AG04450 (cell line): ENCODE measurements at places on chromosomes 5 and 9.

- no peak for DNase-seq
Measured at GRCh38 chr5:166909926-166910325, 1381.5 kb upstream of the WWC1 start.

DNA sequence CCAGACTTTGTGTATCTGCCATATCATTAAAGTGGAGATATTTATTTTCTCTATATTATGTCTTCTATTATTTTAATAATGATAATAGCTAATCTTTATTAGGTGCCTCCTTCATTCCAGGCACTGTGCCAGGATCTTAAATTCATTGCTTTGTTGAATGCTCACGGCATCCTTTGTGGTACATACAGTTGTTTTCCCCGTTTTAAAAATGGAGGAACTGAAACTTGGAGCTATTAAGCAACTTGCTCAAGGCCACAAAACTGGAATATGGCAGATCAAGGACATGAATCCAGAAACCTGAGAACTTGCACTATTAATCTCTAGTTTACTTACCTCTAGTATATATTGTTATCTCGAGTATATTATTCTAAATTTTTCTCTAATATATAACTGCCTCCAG lies 41.5 kb upstream of the PPP3R2 start:
- DNase-seq = no peak

DNA sequence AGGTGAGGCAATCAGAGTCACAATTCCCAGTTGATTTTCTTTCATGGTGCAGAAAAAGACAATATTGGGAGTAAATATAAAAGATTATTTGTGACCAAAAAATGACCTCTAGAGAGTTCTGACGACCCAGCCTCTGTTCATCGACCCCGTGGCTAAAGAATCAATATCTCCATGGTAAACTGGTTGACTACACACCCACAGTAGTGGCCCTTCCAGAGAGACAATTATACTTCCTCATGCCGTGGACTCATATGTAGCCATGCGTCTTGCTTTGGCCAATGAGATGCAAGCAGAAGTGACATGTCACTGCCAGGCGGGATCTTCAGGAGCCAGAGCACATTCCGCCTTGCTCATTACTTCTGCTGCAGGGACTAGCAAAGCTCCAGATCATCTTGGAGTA lies 163.3 kb upstream of the RAD23B start:
- no peak for DNase-seq

GRCh38 chr5:124972703-124973102 lies 226.3 kb upstream of the ZNF608 start:
- DNase-seq = no peak

DNA sequence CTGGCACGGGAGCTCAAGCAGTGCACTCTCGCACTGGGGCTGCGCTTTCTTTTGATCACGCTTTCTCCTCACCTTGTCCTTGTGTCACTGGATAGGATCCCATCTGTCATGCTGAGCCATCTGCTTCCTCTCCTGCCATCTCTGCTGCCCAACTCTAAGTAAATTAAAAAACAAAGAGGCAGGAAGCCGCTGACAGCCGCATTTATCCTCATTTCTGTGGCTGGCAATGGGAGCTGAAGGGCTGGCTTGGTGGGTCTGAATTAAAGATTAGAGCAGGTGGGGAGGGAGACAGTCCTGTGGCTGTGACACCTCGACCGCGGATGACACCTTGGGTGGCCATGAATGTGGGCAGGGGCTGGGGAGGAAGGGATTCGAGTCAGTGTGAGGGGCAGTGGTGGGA lies 159.2 kb upstream of the ALDH1B1 start:
- DNase-seq = no peak

DNA sequence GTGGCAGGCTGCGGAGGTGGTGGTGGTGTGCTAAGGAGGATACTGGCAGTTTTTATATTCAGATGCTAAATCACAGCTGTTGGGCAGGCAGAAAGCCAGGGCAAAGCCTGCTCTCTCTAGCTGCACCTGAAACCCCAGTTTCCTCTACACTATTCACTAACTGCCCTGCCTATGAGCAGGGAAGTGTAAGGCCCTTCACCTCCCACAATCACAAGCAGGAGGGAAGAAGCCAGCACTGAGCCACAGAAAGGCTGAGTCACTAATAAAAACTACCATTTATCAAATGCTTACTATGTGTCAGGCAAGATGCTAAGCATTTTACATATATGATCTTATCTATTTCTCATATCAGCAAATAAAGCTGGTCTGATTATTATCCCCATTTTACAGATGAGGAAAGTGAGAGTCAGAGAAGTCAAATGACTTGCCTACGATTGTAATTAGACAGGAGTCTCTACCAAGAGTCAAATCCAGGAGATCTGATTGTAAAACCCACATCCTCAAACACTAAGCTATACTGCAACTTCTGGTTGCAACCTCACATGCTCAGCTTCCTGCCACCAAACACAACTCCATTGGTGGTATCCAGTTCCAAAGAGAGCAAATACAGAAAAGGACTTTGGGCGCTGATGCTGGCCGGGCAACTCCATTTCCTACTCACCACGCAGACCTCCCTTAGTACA lies 17.7 kb upstream of the IL6ST start:
- no peak for DNase-seq

GRCh38 chr5:102649731-102650130 lies 105.4 kb upstream of the PAM start:
- DNase-seq = no peak

DNA sequence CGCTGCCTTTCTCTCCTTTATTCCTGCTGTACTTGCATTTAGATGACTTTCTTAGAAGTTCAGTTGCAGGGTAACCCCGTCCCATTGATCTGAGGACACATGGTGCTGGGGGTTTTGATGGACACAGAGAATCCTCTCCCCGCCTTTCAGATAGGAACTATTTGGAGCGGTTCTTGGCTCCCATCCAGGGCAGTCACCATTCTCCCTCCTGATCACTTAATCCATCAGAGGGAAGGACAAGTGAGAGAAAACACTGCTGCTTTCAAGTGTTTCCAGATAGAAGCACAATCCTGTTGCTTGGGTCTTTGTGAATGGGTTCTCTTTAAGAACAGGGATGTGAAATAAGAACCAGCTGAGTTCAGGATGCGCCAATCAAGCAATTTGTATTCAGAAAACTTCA lies 85.2 kb downstream of the IRX1 start:
- no peak for DNase-seq

DNA sequence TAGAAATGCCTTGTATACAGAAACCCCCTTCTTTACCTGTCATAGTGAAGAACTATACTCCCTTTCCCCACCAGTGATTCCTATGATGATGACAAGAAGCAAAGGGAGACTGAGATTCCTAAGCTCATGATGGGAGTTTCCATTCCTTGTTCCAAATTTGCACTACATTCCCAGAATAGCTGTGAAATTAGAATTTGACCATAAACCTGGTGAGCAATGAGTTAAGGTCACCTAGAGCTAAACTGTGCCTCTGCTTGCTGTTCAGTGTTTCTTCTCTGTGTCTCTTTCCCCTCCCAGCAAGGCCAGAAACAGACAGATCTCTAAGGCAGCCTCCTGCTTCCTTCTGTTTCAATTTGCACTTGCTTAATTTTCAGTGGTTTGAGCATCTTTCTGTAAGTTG lies 332.1 kb downstream of the PIK3R1 start:
- DNase-seq = no peak

DNA sequence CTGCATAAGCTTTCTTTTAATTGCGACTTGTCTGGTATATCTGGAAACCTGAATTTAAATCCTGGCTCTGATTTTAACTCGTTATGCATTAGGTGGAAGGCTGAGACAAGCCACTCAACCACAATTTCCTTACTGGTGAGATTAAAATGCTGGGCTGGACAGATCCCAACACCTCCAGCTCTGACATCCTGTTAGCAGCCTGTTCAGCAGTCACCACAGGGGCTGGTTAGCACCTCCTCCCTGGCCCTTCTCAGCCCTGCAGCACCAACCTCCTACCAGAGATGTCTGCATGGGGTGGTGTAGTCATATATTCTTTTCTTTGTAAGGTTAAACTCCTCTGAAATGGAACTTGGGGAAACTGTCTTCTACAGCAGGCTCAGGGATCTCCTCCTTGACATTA lies 156.5 kb upstream of the NFIL3 start:
- no peak for DNase-seq

- no peak for DNase-seq
Measured at GRCh38 chr9:16422114-16422513, 448.4 kb downstream of the BNC2 start.
